ENCODE measurements at places on chromosomes 5 and 9.

DNA sequence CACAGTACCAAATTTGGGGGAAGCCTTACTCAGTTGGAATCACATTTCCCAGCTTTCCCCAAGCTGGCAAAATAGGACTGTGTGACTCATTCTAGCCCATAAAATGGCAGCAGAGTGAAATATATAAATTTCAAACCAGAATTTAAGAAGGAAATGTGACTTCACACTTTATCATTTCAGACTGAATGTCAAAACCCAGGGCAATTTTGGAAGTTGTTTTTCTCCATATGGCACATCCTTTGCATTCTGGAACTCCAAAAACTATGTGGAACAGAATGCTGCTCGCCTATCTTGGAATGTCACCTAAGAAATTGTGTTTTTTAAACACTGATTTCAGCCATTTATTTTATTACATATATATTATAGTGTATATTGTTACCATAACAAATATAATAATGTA lies 424.7 kb upstream of the ST8SIA4 start:
- no peak for DNase-seq

DNA sequence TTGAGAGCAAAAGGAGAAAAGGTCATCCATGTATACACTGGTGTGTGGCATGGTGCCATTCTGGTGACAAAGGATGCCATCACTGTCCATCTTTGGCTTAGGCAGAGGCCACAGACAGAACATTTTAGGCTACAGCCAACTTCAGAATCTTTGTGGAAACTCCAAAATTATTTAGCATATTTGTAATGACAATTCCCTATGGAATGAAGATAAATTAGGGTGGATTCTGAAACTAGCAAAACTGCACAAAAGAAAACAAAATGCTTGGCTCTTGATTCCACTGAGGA lies 92.5 kb downstream of the FBXW11 start:
- no peak for DNase-seq

- no peak for DNase-seq
Measured at GRCh38 chr5:107467137-107467932, 203.4 kb downstream of the EFNA5 start.

DNA sequence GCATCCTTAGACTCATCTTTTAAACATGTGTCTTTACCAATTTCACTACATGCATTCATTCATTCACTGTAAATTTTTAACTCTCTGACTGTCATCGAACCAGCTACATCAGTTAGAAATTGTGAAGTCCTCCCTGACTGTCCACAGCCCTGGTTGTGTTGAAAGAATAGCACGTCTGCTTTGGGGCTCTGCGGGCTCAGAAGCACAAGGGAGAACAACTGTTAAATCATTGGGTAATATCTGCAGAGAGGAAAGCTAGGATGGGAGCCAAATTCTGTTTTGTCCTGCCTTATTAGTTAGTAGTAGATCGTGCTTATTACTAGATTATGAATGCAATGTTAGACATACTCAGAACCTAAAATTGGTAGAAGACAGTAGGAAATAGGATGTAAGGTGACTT lies 26.3 kb upstream of the FAM120AOS start:
- DNase-seq: no peak

DNA sequence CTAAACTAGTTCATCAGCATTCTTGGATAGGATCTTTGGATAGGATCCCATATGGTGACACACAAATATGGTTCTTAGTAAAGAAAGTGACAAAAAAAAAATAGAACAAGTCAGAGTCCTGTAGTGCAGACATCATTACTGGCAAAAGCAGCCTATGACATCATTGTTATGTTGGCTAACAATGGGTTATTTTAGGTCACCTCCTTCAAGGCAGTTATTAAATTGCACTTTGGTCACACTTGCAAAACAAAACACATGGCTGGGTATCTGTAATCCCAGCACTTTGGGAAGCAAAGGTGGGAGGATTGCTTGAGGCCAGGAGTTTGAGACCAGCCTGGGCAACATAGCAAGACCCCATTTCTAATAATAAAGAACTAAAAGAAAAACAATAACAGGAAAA lies 185.9 kb downstream of the KIAA0825 start:
- DNase-seq: no peak

DNA sequence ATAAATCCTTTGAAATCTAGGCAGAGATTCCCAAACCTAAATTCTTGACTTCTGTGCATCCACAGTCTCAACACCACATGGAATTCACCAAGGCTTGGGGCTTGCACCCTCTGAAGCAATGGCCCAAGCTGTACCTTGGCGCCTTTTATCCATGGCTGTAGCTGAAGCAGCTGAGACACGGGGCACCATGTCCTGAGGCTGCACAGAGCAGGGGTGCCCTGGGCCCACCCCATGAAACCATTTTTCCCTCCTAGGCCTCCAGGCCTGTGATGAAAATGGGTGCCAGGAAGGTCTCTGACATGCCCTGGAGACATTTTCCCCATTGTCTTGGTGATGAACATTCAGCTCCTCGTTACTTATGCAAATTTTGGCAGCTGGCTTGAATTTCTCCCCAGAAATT lies 158.6 kb upstream of the NUDT12 start:
- no peak for DNase-seq

GRCh38 chr9:13292782-13293181 lies 13.3 kb upstream of the MPDZ start:
- no peak for DNase-seq

DNA sequence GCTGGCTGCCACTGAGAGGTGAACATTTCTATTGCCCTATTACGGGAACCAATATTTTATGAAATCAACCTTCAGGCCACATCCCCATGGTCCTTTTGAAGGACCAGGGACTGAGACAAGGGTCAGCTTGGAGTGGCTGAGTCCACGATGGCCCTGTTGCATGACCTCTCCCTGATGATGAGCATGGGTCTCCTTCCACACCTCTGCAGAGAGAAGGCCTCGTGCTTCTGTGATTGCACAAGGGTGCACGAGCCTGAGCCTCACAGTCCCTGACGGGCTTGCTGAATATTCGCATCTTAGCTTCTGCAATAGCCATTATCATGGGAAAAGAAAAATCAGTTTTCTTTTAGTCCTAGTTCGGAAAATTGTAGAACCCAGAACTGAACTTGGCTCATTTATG lies 255.0 kb upstream of the IRX2 start:
- no peak for DNase-seq

DNA sequence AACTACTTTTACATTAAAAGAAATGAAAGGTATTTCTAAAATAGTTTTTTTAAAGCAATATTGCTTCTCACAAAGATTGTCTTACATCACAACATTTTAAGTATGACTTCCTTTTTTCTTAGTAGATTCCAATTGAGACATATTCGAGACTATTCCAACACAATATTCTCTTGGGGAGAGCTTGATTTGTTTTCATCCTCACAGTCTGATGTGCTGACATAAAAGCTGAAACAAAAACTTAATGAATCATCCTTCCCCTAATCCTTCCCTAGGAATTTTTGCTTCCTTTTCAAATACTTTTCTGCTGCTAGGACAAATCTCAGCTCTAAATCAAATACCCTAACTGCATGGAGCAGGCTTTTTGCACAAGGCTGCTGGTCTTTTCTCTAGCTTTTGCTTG lies 245.8 kb upstream of the MAP3K1 start:
- no peak for DNase-seq

DNA sequence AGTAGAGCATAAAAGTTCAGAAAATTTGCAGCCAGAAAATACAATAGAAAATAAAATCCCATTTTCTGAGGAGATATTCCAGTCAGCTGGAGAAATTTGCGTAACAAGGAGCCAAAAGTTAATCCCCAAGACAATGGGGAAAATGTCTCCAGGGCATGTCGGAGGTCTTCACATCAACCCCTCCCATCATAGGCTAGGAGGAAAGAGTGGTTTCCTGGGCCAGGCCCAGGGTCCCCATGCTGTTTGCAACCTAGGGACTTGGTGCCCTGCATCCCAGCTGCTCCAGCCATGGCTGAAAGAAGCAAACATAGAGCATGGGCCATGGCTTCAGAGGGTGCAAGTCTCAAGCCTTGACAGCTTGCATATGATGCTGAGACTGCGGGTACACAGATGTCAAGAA lies 255.0 kb downstream of the DTWD2 start:
- DNase-seq: no peak

DNA sequence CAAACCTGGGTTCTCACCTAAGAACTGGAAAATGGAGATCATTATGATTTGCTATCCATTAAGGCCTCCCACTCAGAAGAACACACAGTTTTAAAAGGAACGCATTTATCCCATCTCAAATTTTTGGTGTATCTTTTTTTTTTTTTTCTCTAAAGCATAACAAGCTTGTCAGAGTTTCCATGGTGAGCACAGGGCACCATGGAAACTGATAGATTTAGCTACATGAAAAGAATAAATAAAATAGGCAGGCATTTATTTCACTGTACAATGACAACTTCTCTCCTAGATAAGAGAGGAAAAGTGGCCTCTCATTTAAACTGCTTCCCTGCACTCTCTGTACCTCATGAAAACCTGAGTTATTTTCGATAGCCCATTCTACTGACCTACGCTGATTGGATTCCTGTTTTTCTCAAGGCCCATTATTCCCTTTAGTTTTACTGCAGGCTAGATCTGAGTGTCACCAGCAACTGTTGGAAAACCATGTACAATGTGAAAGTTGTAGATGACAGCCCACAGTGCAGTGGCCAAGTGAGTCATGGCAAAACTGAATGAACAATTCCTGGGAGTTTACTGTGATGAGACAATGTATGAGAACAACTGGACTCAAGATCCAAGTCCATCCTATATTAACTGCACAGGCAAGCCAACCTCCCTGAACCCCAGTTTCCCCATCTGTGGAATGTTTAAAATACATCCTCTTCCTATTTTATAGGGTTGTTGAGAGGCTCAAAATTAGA lies 4.3 kb upstream of the GDA start:
- DNase-seq: no peak

Data from NCI-H510A (cell line).